ENCODE measurements at places on chromosomes 2 and 18. TPM values are rescaled to one million over a fixed set of nuclear protein-coding genes. Genes with fewer than 3 reads are reported as not detected.

GRCh38 chr2:138962686-138963085 is 182.5 kb upstream of the NXPH2 start:
- DNase-seq: no peak

The MYOM1 gene
- total RNA-seq: 0.82 TPM

GRCh38 chr2:190270298-190270697 is 49.3 kb downstream of the HIBCH start:
- no peak for DNase-seq

- no peak for DNase-seq
Observed at GRCh38 chr2:111184725-111185310, 64.1 kb downstream of the BCL2L11 start.

The FSHR gene
- not detected for total RNA-seq

DNA sequence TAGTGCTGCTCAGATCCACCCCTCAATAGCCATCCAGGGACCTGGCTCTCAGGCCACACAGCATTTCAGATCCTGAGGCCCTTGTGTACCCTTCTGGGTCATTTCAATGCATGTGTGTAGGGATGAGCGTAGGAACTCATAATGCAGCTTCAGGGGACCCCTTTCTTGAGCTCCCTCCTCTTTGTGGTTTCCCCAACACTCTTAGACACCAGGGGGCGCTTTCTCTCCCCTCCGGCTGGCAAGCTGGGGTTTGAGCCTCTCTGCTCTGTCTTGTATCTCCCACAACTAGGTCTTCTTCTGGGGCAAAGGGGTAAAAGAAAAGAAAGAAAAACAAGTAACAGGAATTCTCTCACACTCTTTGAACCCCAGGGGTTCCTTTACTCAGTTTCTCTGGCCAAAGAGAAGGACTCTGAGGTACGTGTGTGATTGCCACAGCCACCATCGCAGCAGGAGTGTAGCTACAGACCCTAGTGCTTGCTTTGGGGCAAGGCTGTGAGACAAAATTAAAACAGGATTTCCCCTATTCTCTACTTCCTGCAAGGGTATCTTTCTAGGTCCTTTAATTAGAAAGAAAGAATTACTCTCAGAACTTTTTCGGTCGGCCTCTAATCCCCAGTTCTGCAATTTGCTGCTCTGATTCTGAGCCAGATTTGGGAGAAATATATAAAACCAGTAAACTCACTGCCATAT is 38.0 kb downstream of the CABYR start:
- DNase-seq: no peak

DNA sequence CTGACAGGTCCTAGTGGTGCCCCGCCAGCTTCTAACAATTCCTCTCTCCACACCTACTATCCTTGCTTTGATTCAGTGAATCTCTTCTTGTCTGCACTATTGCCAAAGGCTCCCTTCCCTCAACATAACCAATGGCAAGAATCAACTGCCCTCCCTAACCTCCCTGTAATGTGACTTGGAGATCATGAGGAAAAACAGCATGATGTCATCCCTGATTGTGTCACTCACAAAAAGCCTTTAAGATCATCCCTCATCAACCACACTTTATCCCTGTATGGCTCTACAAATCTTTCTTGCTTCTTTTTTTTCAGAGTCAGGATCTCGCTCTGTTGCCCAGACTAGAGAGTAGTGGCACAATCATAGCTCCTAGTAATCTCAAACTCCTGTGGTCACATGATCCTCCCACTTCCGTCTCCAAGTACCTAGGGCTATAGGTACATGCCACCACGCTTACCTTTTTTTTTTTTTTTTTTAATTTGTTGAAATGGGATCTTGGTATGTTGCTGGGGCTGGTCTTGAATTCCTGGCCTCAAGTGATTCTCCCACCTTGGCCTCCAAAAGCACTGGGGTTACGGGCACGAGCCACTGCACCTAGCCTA is 19.7 kb downstream of the SAP130 start:
- no peak for DNase-seq

DNA sequence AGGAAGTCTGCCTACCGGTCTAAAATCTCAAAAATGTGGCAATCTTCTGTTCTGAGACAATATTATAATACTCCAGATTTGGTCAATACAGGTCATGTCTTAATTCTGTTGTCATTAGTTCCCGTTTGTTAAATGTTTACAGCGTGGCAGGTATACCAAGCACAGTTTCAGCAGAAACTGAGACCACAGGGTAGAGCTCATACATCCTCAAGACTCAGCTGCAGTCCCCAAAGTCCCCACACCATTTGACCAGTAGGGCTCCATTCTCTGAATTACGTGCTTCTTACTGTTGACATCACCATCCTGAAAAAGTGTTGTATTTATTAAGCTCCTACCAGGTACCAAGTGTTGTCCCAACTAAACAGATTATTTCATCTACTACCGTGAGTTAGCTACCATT is 157.1 kb downstream of the MC4R start:
- DNase-seq: no peak

The SLC4A3 gene
- total RNA-seq: 31.8 TPM

The DPYSL5 gene
- total RNA-seq: 101 TPM

GRCh38 chr18:9240270-9240669 is 94.3 kb upstream of the TWSG1 start:
- DNase-seq: no peak

GRCh38 chr18:76530846-76531245 is 35.8 kb upstream of the ZNF516 start:
- DNase-seq: no peak

DNA sequence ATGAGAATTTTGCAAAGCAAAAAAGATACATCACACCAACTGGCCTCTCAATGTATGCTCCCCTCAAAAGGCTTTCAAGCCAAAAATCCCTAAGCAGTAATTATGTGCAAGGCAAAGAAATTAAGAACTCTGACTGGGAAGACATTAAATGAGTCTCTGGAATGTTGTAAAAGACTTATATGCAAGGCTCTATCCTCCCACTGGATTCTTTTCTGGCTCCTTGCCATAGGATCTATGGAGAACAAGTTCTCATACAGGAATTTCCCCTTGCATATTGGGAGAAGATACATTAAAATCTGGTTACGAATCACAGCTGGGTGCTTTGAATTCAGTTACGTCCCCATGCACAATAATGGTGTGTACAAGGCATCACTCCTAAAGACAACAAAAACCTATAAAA is 73.4 kb upstream of the ATL2 start:
- DNase-seq: no peak

The MLPH gene
- 0.82 TPM for total RNA-seq

DNA sequence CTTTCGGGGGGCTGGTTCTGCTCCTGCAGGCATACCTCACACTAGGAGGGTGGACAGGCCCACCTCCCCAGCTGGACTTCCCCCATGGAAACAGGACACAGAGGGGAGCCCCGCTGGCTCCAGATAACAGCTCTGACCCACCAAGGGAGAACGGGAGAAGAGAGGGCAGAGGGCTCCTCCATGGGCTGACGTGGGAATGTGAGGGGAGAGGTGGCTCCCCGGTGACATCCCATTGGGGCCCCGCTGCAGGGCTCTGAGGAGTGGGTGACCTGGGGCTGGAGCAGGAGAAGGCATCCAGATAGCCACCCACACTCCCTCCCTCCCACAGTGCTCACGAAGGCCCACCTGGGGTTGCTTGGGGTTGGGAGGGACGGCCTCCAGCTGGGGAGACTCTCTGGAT is 45.9 kb downstream of the FBLN7 start:
- DNase-seq: no peak

GRCh38 chr2:36369163-36369562 is 13.6 kb downstream of the CRIM1 start:
- DNase-seq: no peak

The CDH19 gene
- total RNA-seq: under 0.01 TPM

DNA sequence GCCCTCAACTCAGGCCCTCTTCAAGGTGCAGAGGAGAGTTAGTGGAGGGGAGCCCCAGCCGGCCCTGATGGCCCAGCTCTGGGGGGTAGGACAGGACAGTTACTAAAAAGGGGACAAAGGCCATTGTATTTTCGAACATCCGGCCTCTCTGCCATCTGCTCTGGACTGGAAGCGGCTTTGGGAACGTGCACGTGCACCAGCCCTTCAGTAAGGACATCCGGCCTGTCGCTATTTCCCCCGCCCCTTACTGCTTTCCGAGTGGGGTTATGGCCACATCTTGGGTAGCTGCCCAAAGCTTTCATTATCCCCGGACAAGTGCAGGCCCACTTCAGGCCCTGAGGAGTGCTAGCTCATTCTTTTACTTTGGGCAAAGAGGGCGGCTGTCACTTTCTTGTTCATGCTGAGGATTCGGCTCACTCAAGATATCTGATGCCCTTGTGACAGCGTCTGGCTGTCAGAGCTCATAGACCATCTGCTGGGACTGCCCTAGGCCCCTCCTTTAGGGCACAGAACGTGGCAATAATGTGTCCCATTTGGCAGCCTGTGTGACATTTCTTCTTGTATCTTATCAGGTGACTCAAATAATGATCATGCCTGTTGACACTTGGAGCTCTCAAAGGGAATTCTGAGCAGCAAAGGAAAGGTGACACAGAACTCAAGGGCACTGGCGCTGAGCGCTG is 17.5 kb downstream of the SLC4A3 start:
- no peak for DNase-seq

All from frontal cortex (tissue), 4 donors.